ENCODE measurements at places on chromosomes 16 and 17.

DNA sequence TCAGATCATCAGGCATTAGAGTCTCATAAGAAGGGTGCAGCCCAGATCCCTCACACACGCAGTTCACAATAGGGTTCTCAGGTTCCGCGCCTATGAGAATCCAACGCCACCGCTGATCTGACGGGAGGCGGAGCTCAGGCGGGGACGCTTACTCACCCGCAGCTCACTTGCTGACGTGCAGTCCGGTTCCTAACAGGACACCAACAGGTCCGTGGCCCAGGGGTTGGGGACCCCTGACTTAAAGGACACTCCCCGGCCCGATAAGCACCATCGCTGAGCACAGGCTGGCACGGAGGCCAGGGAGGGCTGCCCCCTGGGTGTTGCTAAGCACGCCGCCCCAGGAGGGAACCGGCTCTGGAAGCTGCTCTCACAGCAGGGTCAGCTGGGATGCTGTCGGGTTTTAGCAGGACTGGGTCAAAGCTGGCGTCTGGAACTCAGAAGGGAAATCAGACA is 30.1 kb upstream of the BAHCC1 start:
- DNase-seq = no peak

GRCh38 chr17:81509207-81509971 is 3.2 kb downstream of the ACTG1 start:
- DNase-seq = no peak

DNA sequence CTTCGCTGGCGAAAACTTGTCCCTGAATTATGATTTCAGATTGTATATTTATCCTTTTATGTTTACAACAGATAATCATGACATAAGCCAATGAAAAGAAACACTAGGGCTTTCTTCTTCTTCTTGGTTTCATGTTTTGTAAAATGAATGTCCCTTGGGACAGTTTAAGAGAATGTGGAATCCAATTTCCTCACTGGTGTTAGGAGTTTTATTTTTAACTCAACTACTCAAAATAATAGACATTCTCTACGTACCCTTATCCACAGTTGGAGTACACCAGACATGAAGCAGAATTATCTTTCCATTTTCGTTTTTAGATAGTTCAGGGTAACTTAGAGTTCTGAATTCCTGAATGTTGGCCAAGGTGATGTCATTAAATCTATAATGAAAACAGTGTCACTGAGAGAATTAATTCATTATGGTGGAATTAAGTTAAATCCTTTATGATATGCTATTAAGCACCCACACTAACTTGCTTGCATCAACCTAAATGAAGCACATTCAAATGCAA is 43.4 kb downstream of the IRX6 start:
- DNase-seq = no peak

- no peak for DNase-seq
Measured at GRCh38 chr17:82974136-82974952, 105.1 kb upstream of the METRNL start.

DNA sequence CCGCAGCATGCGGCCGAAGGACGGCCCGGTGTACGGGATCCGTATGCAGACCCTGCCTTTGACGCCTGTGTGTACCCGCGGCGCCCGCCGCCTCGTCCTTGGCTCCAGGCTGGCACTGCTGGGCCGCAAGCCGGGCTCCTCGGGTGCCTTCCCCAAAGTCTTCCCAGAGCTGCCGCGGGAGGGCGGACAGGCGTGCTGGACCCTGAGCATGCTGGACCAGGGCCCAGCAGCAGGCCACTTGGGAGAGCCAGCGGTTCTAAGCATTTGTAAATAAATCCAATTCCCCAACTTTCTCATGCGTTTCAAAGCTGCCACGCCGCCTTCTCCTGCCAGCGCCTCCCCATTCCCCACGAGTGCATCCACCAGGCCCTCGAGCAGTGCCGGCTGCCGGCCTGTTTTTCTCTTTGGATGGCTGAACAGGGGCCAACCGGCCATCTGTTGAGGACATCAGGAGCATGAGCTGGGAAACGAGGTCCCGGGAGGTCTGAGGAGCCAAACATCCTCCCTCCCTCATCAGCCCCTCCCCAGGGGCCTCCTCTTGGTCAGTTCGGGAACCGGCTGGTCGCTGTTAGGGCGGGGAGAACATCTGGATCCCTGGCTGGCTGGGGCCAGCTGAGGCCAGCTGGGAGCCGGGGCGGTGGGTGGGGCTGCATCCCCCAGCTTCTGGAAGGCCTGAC is 20.5 kb upstream of the PABPN1L start:
- no peak for DNase-seq

DNA sequence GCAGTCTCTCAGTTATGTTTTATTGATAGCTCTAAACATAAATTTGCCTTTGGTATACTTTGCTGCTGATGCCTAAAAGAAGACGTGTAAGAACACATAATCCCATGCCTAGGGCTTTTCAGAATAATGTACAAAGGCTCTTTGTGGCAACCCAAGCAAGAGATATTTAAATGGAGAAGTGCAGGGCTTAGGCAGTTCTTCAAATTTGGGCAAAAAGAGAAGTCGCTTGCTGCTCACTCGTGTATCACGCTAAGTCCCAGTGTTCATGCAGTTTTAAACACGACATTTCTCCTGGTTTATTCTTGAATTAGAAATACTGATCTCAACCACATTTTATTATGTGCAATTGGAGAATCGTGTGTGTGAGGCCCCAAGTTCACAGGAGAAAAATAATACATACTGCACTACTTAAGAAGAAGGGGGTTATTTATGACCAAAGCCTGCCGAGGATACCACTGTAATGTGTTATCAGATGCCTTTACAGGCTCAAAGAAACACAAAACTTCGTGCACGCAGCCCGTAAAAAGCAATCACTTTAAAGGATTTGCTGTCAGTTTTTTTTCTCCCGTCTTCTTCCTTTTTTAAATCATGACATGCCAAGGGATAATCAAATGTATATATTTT is 22.5 kb upstream of the IRX6 start:
- no peak for DNase-seq

DNA sequence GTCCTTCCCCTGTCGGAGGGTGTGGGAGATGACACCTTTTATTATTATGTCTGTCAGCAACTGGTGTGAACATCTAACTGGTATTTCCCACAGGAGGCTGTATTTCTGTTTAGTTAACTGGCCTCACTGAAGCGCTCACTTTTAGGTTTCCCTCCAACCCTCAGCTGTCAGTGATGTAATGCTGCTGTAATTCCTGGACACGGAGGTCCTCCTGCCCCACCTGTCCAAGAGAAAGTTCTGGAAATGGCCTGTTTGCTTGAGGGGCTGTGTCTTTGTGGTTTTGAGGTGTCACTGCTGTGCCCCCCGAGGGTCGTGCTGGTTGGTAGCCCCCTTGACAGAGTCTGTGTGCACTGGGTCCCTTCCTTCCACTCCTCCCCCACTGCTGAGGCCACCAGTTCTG is 11.5 kb downstream of the KCNJ12 start:
- DNase-seq = no peak

DNA sequence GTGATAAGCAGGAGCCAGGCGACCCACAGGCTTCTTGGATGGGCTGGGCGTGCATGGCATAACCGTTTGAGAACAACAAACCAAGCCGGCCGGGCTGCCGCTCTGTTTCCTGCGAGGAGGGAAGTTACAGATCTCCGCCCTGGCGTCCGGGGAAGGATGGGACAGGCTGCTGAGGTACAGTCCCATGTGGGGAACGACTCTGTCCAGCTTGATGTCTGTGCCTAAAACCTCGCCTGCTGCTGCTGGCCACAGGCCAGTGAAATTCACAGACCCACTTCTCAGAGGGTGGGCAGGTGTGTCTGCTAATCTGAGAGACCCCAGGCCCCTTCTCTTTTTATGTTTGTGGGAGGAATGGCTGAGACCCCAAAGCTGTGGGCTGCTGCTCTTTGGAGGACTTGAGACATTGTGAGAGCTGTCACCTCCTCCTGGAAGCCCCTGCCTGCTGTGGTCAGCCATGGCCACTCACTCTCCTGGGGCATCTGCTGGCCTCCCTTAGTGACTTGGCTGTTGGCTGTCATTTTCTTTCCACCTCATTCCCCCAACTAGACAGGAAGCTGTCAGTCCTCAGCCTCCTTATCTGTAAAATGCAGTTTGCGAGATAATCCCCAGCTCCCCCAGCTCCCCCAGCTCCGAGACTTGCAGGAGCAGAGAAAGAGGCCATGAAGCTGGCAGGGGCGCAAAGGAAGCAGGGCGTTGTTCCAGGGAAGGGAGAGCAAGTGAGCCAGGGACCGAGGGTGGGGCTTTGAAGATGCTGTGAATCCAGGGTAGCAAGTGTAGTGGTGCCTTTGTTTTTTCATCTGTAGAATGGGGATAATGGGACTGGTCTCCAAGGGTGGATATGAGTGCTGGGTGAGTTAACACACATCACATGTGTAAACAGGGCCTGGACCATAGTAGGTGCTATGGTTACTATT is 51.0 kb downstream of the CMIP start:
- DNase-seq = no peak

DNA sequence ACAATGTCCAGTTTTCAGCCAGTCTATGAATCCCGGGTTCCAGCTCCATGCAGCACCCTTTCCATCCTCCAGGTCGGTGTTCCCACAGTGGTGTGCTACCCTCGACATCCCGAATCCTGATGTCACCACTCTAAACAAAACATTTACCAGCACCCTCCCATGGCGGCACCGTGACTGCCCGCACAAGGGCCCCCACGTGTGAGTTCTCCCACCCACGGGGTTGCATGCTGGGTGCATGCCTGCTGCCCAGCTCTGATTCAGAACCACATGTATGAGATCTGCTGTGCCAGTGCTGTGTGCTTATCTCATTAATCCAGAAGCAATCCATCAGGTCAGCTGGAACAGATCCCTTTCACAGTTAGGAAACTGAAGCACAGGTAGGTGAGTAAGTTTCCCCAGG is 57.4 kb downstream of the C16orf78 start:
- no peak for DNase-seq

DNA sequence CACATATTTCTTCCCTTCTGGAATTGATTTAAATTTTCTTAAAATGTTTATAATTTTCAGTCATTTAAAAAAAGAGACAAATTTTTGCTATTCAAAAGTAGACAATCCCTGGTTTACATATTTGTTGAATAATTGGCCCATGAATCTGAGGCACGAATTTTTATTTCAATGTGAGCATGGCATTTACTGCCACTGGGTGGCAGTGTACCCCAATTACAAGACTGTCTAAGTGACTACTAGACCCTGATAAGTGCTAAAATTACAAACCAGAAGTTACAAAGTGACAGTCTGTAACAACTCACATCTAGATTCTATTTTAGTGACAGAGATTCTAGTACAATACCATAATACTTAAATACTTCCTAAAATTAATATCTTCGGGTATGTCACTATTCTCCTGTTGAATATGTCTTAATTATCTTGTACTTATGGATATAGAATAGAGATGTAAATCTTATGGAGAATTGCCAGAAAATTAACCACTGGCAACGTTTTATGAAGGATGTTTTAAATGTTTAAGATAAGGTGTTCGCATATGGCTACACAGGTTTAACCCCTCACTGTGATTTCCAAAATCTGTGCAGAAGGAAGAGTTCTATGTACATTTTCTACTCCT is 235.8 kb downstream of the MAP2K4 start:
- DNase-seq = no peak

DNA sequence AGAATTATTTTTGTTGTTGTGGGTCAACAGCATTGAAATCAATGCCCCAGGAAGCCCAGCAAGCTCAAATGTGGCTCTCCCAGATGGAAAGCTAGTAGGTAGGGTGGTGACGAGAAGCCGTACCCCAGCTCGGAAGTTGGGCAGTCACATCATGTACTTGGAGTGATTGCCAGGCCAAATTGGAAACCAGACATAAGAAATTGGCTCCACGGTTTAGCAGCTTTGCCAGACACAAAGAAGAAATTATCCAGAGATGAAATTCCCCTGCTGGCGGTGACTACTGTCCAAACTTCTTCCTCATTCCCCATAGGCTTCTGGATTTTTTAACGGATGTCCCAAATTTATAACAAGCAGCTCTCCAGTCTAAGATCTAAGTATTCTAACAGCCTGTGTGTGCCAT is 95.9 kb downstream of the OR1D5 start:
- no peak for DNase-seq

DNA sequence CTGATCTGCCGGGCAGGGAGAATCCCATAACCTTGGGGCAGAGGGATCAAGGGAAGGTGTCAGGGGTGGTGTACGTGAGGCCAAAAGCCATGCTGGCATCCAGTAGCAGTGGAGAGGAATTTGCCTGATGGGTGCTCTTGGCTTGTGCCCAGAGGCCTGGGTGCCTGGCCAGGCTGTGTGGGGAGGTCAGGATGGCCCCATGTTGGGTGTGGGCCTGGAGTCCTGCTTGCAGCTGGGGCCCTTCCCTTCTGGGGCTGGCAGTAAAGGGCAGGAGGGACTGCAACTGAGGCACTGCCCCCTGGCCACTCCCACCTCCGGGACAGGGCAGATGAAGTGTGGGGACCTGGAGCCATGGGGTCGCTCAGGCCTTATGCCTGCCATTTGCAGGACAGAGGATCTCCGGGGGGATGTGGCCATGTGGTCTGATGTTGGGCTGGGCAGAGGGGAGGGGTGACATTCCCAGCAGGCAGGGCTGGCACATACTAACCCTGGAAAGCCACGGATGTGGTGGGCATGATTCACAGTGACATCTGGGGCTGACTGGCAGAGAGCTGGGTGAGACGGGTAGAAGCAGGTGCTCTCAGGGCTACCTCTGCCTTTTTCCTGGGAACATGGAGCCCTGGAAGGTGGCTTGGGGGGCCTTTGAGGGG is 3.5 kb downstream of the FMNL1 start:
- DNase-seq = no peak

DNA sequence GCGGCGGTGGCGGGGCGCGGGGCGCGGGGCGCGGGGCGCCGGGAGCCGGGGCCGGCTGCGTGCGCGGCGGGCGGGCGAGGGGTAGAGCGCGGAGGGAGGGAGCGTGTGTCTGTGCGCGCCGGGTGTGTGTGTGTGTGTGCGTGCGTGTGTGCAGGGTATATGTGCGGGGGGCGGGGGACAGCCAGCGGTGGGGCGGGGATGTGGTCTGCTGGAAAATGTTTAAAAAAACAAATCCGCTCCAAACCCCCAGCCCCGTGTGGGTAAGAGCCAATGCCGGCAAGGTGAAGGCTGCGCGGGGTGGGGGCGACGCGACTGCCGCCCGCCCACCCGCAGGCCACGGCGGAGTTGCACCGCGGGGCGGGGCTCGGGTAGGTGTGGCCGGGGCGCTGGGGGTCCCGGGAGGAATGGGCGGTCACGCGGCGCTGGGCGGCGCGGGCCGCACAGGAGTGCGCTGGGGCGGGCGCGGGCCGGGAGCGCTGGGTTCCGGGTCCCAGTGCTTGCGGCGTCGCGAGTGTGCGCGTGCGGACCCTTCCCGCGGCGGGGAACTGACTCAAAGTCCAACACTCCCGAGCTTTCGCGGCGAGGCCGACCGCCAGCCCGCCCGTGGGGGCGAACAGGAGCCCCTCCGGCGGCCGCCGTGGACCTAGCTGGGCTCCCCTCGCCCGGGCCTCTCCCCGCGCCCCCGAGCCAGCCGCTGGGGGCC is at the start of gene CYGB:
CYGB (minus strand) TSS at position 132 of the 703 bp plus-strand sequence. CDS start 167 bp downstream, outside the sequence.
- DNase-seq = no peak

Data from thoracic aorta (tissue), 2 donors.